ENCODE measurements at places on chromosomes 6 and 20.

- no peak for DNase-seq
Observed at GRCh38 chr6:126764671-126765070, 353.8 kb upstream of the RSPO3 start.

DNA sequence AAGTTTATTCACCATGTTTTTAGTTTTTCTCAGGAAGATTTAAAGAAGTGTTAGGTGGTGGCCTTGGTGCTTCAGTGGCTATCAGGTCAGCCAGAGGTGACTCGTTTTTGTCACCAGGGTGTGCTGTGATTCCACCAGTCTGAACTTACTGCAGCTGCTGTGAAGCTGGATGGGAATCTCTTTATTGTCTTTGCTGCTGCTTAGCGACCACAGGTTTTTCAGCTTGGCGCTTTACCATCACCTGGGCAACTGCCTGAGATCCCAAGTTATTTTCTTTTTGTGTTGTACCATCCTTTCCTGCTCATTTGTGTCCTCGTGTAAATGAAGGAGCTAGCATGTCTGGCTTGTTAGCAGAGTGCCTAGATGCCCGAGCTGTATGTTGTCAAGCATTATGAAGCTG, 146.9 kb downstream of the MACROD2 start:
- no peak for DNase-seq

DNA sequence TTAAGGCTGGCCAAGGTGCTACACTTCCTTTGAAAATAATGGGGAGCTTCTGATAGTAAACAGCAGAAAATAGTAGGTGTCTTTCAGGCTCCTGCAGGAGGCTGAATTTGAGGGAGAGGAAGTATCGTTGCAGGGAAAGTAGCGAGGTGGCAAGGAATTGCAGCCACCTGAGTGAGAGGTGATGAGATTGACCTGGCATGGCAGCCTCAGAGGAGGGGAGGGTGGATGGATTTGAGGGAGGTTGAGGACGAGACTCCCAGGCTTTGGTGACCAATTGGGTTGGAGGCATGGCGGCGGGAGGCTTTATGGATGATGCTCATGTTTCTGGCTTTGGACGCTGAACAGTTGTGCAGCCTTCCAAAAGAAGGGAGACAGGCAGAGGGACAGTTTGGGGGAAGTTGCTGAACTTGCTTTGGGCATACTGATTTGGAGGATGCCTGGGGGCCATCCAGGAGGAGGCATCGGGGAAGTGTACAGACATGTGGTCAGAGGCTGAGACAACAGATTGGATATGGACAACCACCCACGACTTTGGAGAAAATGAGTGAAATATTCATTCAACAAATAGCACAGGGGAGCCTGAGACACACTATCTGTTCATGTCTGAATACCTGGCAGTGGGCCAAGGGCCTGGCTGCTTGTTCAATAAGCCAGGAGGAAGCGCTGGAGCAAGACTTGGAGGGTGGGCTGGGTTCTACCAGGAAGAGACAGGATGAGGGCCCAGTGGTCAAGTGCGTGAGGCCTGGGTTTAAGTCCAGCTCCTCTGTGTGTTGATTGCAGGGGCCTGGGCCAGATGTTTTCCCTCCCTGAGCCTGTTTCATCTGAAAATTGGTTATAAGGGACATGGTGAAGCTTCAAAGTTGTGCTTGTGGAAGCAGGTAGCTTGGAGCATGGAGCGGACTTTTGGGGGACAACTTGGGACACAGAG, 113.2 kb downstream of the CEBPB start:
- no peak for DNase-seq

DNA sequence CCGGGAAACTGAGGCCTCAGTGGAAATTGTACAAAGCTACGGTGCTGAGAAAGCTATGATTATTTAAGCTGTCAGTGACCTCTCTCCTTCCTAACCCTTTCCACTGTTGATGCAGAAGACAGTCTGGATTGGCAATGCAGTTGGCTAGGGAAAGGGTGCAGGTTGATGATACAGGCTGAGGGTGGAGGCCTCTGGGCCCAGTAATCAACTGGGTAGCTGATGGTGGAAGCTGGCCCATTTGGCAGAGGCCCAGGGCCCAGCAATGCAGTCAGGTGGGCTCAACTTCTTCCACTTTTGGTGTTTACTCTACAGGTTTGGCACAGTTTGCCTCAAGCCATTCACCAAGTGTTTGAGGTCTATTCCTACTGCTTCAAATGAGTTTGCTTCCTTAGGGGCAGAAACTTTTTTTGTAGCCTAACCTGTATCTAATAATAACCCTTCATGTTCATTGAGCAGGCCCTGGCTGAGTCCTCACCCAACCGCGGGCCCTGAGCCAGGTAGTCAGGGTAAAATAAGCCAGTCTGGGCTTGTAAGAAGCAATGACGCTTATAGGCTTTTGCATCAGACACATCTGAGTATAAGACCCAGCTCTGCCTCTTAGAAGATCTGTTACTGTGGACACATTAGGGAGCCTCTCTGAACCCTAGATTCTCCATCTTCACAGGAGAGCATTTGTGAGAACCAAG, 12.1 kb downstream of the BCL2L1 start:
- DNase-seq, result no peak

DNA sequence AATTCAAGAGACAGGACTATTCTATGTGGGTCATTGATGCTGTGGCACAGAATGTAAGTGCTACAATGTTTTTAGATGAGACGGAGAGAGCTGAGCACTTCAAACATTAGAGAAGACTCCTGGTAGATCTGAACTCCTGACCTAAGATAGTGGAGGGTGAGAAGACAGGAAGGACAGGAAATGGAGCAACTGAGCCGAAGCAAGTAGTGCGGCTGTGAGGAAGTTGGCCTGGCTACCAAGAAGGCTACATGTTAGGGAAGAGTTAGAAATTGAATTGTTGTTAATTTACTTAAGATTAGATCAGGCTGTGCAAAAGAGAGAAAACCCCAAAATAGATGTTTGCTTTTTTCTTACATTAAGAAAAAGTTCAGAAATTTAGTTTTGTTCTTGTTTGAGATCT, 14.4 kb upstream of the MLIP start:
- no peak for DNase-seq

DNA sequence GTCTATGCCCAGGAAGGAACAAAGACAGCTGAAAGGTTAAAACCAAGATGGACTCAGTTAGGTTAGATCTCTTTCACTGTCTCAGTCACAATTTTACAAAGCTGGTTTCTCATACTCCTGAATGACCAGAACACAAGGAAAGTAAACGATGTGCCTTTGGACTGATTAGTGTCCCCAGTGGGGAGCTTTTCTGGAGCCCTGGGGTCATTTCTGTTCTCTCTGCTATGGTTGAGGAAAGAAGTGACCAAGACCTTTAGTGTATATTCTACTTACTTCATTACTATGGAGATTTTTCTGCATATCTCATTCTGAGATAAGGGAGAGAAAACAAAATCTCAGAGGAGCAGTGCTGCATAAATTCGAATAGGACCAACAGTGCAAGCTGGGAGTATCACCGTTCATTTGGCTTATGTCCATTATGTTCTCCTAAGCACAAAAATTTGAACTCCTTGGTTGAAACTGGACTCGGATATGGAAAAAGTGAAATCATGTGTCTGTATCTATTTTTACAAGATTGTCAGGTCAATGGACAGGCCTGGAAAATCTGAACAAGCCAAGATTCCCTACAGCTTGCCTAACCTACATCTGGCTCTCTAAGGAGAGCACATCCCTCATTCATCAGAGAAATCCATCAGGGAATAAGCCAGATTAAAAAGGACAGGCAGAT, 34.4 kb upstream of the ENPP1 start:
- DNase-seq, result no peak

- no peak for DNase-seq
Observed at GRCh38 chr6:100161782-100162365, 167.9 kb upstream of the MCHR2 start.

DNA sequence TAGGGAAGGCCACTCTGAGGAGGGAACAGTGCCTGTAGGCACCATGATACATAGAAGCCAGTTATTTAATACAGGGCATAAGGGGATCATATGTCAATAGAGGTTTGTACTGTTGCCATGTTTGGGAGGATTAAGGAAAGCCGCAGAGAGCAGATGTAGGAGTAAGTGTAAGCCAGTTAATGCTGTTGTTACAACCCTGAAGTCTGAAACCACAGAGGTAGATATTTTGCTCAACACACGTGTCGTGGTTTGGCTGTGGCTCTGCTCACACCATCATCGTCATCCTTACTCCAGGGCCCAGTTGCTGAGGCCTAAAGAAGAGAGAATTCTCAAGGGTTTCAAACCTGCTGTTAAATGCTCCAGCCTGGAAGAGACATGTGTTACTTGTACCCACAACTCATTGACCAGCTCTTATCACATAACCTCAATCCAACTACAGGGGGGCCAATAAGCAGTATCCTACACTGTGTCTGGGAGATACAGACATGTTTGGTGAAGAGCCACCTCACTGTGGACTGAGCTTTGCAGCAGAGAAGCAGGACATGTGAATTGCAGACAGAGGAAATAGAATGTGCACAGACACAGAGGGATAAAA, 31.0 kb upstream of the PSMF1 start:
- no peak for DNase-seq

- DNase-seq, result no peak
Observed at GRCh38 chr6:12270551-12271230, 19.5 kb upstream of the EDN1 start.

DNA sequence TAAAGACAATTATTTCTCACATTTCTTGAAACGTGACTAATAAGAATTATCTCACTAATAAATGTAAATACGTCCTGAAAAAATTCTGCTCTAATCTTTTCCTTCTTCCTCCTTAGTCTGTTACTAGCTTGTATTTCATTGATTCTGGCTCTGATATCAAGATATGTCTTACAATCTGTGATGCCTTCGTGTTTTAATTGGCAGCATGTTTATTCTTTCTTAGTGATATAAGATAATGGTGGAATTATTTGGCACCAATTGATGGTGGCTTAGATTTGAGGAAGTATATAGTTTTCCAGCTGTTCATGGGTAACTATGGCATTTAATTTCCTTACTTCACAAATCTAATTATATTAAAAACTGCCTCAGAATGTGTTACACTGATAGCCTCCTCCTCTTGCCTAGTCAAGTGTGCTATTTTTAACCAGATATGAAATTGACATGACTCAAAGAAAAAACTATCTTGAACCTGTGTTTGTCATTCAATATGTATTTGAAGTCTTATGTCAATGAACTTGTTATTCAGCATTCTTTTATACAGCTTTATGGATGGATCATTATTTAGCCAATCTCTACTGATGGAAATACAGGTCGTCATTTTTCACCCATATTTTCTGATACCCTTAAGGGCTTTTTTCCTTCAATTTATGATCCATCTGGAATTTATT, 5.3 kb downstream of the CCNC start:
- DNase-seq, result no peak

DNA sequence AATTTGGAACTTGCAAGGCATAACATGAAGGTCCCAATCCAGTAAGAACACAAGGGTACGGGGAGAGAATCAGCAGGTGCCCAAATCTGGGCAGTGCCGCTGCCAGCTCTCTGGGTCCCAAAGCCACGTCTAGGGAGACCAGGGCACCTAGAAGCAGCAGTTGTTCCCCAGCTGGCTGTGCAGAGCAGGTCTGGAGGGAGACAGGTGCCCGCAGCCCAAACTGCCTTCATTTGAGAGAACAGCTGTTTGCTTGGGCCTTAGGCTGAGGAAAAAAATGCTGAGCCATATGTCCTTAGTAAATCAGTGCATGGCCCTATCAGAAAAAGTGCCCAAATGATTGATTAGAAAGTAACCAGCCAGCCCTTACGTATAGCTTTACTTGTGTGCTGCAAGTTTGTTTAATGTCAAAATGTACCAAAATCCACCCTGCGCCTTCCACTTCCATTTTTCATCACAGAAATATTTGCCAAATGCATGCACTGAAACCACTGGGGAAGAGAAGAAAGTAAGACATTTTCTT, 9.1 kb upstream of the PRELID3B start:
- no peak for DNase-seq

DNA sequence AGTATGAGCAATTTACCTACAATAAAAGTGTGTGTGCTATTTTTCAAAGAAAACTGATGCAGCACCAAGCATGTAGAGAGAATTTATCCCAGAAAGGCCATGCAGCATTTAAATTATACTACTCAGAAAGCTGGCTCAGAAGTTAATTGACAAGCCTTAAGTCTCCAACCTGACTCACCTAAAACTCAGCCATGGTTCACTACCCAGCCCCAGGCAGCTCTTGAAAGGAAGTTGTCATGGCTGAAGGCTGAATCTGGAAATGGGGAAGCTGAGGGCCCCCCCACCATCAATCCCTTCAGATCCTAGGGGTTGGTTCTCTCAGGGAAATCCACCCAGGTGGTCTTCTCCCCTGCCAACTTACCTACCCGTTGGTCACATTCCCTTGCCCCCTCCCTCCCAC, 19.7 kb downstream of the PPIL6 start:
- no peak for DNase-seq

- DNase-seq, result no peak
Observed at GRCh38 chr6:150692604-150693003, 92.9 kb downstream of the PLEKHG1 start.

- no peak for DNase-seq
Observed at GRCh38 chr6:44974511-44974910, 353.6 kb upstream of the RUNX2 start.

DNA sequence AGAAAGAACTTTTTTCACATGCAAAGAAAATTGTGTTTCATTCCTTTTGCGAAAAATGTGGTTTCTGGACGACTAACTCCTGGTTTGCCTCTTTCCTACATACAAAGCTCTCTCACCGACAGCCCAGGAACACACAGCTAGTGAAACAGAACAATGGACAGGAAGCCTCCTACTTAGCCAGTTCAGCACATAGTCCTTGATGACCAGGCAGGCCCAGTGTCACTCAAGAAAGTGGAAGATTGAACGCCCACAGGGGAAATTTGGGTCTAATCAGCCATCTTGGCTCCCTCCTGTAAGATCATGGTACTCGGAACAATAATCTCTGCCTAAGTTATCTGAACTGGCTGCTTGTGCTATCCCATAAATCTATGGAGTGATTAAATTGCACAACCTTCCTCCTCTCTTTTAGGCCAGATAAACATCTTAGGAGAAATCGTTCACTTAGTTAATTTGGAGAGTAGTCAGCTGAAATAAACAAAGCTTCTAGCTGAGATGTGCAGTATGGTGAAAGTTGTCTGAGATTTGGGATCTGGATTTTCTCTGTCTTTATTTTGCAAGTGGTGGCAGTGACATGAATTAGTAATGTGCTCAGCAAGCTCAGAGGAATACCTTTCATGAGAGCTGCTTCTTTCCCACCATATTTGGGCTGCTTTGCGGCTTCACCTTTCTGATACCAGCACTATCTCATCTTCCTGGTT, 147.0 kb downstream of the MTFR2 start:
- no peak for DNase-seq

DNA sequence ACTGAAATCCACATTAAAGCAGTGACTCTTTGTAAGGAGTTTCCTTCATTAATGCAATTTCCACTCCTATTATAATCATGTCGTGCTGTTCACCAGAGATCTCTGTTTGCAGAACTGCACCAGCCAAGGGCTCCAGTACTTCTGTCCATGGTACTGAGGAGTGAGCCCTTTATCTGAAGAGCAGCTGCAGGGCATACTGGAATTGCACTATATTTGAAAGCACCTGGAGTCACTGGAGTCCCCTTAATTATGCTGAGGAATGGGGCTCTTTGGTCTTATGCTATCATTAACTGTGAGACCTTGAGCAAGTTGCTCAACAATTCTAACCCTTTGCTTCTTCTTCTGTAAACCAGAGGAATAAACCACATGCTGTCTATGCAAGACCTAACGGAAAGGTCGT, 61.7 kb upstream of the NUP153 start:
- no peak for DNase-seq

- DNase-seq, result no peak
Observed at GRCh38 chr6:3440911-3441310, 15.9 kb downstream of the SLC22A23 start.

Measured in T-helper 2 cell (primary cell).